HL-60 (cell line): ENCODE measurements at places on chromosomes 1 and 21.

DNA sequence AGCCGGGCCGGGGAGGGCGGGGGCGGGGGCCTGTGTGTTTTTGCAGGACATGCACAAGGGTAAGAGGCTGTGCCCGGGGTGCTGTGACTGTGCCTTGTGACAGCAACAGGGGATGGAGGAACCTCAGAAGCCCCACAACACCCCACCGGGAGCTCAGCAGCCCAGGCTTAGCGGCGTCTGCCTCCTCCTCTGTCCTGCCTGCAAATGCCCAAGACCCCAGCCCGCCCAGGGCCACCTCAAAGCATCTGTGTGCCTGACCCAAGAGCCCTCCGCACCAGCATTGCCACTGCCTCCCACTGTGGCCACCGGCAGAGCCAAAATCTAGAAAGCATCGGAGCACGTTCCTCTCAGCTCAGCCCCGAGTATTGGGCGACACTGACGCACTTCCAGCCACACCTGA lies 2.7 kb upstream of the ACTRT2 start:
- no peak for DNase-seq

GRCh38 chr1:28509705-28510272 lies 3.9 kb downstream of the RCC1 start:
- DNase-seq: no peak

DNA sequence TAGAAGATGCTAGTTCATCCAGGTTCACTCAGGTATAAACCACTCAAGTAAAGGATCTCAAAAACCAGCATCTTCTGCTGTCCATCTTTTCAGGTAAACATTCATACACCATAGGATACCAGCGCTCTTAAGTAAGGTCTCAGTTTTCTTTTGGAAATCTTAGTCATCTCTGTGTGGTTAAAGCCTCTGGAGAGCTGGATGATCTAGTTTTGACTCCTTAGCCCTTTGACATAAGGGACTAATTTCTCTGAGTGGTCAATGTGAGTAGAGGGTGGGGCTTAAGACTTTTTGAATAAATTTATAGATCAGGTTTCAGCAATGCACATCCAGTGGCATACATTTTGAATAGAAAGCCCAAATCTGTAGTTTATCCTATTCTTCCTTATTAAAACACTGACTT lies 92.3 kb downstream of the CTH start:
- DNase-seq: no peak

DNA sequence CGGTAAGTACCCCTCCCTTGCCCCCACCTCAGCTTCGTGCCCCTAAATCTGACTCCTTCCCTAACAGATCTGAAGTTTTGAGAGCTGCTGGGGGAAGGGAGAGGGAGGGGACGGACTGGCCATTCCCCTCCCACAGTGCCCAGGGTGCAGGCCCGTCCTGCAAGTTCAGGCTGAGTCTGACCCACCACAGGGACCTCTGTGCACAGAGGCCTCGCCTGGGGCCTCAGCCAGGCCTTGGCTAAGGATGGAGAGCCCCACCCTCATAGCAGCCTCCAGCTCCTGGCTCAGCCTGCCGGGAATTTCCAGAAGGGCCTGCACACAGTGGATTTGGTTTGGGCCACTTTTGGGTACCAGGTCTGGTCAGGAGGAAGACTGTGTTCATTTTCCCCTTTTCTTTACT lies 31.2 kb upstream of the TNFRSF1B start:
- DNase-seq: no peak

- no peak for DNase-seq
Observed at GRCh38 chr1:216621536-216621935, 101.7 kb downstream of the ESRRG start.

DNA sequence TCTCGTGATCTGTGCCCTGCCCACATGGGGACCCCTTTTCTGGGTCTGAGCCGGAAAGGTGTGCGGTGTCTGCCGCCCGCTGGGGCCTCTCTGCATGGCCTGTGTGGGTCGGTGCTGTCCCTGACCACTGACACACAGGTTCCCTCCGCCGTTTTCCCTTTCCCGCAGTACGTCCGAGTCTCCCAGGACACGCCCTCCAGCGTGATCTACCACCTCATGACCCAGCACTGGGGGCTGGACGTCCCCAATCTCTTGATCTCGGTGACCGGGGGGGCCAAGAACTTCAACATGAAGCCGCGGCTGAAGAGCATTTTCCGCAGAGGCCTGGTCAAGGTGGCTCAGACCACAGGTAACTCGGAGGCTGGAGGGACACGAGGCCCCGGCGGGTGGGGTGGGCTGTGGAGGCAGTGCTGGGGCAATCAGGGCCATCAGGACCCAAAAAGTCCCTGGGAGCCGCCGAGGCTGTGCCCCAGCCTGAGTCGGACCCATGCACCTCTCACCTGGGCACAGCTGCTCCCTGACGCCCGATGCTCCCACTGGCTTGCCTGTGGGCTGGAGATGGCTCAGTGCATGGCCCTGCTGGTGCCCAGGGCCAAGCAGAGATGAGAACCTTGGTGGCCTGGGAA lies 13.3 kb downstream of the TRPM2 start:
- DNase-seq: no peak
